ENCODE measurements at places on chromosomes 7 and 10.
A peak's percentile ranks its signal among the peaks of the same experiment; 100 is the strongest.

GRCh38 chr10:62460393-62460792, 86.2 kb downstream of the ZNF365 start:
- DNase-seq: no peak

- DNase-seq: no peak
Observed at GRCh38 chr10:18501629-18502028, 149.8 kb downstream of the NSUN6 start.

DNA sequence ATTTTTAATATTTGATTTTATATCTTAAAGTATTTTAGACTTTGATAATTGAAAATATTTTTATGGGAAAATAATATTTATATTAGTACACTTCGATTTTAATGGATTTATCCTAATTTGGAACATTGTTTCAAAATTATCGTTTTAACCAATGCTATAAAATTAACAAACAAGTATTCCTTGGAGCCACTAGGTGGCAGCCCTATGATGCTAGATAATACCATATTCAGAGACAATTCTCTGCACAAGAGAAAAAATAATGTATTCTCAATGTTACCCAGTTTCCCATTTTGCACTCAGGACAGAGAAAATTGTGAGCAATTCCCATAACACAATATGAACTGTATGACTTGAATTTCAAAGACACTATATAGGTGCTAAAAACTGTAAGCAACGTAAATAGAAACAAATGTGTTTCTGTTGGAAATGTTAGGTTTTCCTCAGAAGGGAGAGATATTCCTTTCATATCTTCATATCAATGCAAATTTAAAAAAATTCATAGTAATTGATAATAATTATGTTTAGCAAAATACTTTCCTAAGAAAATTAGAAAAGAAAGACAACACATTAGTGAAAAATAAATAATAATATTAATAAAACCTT, 237.8 kb downstream of the SEMA3E start:
- DNase-seq: no peak

- DNase-seq: no peak
Observed at GRCh38 chr10:132638130-132638515, 100.5 kb downstream of the INPP5A start.

GRCh38 chr10:78217336-78217735, 183.7 kb downstream of the RPS24 start:
- no peak for DNase-seq

GRCh38 chr10:70761727-70762350, 23.3 kb downstream of the TBATA start:
- DNase-seq: no peak

- no peak for DNase-seq
Observed at GRCh38 chr7:111438369-111439289, 123.7 kb downstream of the IMMP2L start.

GRCh38 chr10:124921261-124921660, 20.7 kb upstream of the ZRANB1 start:
- no peak for DNase-seq

DNA sequence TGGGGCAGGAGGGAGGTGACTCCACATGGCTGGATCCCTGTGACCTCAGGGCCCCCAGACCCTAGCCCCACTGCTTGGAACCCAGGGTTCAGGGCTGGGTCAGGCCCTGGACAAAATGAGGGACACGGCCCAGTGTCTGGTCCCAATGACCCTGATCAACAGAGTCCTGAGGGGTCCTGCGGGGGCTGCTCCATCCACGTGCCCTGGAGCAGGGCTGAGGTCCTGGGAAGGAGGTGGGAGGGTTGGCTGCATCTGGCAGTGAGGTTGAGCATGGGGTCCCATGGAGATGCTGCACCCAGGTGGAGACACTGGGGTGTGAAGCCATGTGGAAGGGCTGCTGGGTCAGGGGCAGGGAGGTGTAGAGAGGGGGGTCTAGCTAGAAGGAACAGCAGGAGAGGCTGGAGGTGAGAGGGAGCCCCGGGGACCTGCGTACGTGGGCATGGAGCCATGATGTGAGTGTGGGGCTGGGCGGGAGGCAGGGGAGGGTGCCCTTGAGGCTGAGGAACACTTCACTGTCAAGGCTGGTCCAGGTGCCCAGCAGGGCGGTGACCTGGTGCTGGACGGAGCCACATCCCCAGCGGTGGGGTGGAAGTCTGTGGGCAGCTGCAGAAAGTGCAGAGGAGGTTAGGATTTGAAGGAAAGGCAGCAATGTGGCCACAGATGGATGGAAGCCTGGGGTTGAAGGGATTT, 604 bp downstream of the SCART1 start:
- peak; percentile 30 for DNase-seq

DNA sequence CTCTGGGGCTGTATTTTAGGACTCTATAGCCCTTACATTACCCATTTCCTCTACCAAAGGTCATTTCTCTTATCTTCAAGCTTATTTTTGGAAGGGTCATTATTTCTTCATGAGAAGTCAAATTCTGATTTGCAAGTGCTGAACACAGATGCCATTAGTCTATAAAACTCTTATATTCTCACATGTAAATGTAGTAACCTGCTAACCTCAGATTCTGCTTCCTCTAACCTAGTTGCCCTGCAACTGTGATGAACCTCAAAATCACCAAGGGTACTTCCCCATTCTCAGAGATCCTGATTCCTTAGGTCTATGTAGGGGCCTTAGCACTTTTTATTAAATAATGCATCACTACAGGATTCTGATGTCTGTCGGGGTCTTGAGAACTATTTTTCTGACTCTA, 6.3 kb downstream of the FAS start:
- DNase-seq: no peak

GRCh38 chr7:79452495-79453265, 787 bp downstream of the MAGI2 start:
- DNase-seq: peak; percentile 74

- no peak for DNase-seq
Observed at GRCh38 chr10:84685047-84685660, 356.8 kb downstream of the CCSER2 start.

All from aorta (tissue), 5 donors.